ENCODE measurements at places on chromosomes 1 and 21.

DNA sequence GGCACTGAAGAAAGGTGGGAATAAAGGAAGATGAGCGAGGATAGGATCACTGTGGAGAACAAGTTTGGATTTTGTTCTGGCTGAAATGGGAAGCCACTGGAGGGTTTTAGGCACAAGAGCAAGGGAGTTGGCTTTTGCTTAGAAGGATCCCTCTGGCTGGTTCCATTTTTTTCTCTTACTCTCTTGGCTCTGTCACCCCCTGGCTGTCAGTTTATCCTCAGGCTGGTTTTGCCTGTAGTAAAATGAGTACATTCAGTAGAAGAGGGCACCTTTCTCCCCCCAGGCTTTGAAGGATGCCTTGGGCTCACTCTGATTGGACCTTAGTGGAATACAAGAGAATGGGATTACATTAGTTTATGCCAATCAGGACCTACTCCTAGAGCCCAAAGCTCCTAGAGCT is 17.1 kb downstream of the CACHD1 start:
- DNase-seq = no peak

- peak; percentile 8 for DNase-seq
These were observed 111.8 kb upstream of the USP25 start for GRCh38 chr21:15617964-15618363.

- no peak for DNase-seq
These were observed 30.2 kb upstream of the RGS8 start for GRCh38 chr1:182714546-182714945.

DNA sequence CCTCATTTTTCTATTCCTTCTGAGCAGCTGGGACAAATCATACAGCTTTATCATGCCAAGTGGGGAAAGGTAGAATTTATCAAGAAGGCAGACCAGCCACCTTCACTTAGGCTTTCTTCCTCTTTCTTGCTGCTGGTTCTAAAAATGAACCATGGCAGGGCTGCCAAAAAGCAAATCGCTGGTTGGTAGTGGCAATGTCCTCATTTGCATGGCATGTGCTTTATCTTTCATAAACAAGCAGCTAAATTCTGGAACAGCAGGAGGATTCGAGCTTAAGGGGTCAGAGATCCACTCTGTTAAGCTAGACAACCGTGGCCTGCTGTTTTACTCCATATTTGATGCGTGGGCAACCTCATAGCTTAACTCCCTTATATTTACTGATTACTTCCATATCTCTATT is 91.3 kb downstream of the RPE65 start:
- no peak for DNase-seq

DNA sequence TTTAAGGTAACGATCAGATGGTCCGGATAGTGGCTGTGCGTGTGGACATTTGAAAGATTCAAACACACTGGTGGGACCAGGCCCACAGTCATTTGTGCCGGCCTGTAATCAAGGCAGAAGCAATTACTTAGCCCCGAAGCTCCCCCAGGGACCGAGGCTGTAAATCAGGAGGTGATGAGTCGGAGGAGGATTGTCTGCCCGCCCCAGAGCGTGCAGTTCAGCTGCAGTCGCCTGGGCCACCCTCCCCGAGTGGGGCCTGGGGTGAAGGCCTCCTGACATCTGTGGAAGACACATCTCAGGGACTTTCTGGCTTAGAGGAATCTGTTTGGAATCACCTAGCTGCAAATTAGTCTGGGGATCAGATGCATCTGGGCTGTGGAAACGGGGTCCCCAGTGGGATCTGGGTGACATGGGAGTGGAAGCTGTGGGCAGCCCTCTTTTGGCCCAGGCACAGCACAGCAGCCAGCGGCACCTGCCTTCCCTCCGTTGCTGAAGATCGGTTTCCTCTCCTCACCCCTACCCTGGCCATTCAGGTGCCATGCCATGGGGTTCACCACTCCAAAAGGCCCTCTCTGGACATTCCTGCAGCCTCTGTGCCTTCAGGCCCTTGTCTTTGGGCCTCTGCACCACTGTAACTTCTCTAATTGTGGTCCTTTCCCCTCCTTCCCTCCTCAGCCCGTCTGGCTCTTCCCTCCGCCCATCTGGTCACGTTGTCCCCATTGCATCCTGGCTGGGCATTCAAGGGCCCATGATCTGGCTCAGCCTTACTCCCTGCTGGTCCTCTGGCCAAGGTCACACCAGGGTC is 25.7 kb downstream of the LHX4 start:
- no peak for DNase-seq

GRCh38 chr1:9111957-9112356 is 16.9 kb downstream of the GPR157 start:
- no peak for DNase-seq

GRCh38 chr1:31579374-31579773 is 3.1 kb downstream of the TINAGL1 start:
- DNase-seq = no peak

DNA sequence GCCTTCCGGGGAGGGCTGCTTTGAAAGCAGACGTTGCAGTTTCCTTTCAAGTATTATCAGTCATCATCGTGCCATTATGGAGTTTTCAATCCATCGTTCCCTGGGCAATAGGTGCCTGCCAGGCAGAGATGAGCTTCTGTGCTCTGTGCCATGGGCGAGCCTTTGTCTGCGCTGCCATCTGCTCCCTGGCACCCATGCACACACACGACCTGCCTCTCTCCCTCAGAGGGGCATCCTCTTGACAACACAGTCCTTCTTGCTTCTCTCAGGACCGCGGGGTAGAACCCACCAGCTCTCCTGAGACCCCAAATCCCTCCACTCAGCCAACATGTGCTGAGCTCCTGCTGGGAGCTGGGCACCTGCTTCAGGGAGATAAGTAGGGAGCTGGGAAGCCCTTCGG is 149.3 kb downstream of the HMGB4 start:
- no peak for DNase-seq

GRCh38 chr1:151570819-151571218 is 30.7 kb downstream of the TUFT1 start:
- DNase-seq = no peak

GRCh38 chr1:222106377-222106776 is 364.5 kb upstream of the DUSP10 start:
- no peak for DNase-seq
